ENCODE measurements at places on chromosomes 2 and 18. TPM values are rescaled to one million over a fixed set of nuclear protein-coding genes. Genes with fewer than 3 reads are reported as not detected.

MFSD6 gene
- 25.6 TPM for total RNA-seq

STPG4 gene
- 0.17 TPM for total RNA-seq

GPR39 gene
- 1.3 TPM for total RNA-seq

UGT1A7 gene
- total RNA-seq, result not detected

PSTPIP2 gene
- total RNA-seq, result 11.5 TPM

POTEJ gene
- total RNA-seq, result not detected

TUBA4B gene
- not detected for total RNA-seq

FER1L5 gene
- total RNA-seq, result 1.9 TPM

ITPRID2 gene
- total RNA-seq, result 289 TPM

ASNSD1 gene
- 82.2 TPM for total RNA-seq

Data from smooth muscle cell of trachea (primary cell).